Tibial nerve (tissue), 4 donors: ENCODE measurements at places on chromosomes 5 and 9. TPM values are rescaled to one million over a fixed set of nuclear protein-coding genes. Genes with fewer than 3 reads are reported as not detected.

- no peak overlapping the region for H3K4me3 ChIP-seq
- no peak for DNase-seq
- H3K27ac ChIP-seq = no peak overlapping the region
- H3K36me3 ChIP-seq = no peaks in the 10 kb centered on the region
- no peaks in the 10 kb centered on the region for H3K4me1 ChIP-seq
Measured at GRCh38 chr9:81320909-81321482, 368.4 kb downstream of the TLE1 start.

Gene MEF2C
- 25.5 TPM for total RNA-seq

- H3K27me3 ChIP-seq = no peaks in the 10 kb centered on the region
- H3K36me3 ChIP-seq = no peaks in the 10 kb centered on the region
- no peak overlapping the region for H3K4me3 ChIP-seq
- H3K4me1 ChIP-seq = peaks cover 58% of the 10 kb centered on the region
Measured at GRCh38 chr9:129934041-129934591, 98.9 kb downstream of the USP20 start.

Gene KCNV2
- not detected for total RNA-seq

- no peaks in the 10 kb centered on the region for H3K27me3 ChIP-seq
- DNase-seq = no peak
- H3K4me3 ChIP-seq = no peak overlapping the region
- no peak overlapping the region for H3K27ac ChIP-seq
Measured at GRCh38 chr5:79423296-79423695, 90.6 kb downstream of the HOMER1 start.

DNA sequence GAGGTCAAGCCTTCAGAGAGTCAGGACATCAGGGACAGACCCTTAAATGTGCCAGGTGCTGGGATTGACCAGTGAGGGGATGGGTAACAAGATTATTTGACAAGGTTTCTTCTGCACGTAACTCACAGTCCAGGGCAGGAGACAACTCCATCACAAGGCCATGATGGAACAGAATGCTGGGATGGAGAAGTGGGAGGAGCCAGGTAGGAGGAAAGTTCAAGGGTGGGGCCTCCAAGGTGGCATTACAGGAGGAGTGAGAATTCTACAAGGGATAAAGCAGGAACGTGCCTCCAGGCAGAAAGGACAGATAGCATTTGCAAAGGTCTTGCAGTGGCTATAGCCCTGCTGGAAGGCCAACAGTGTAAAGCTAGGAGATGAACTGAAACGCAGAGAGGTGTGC, 102.2 kb downstream of the FGF18 start:
- H3K27ac ChIP-seq = peak overlapping the region; percentile 32
- no peaks in the 10 kb centered on the region for H3K27me3 ChIP-seq
- H3K4me3 ChIP-seq = no peak overlapping the region
- DNase-seq = no peak
- no peaks in the 10 kb centered on the region for H3K36me3 ChIP-seq

DNA sequence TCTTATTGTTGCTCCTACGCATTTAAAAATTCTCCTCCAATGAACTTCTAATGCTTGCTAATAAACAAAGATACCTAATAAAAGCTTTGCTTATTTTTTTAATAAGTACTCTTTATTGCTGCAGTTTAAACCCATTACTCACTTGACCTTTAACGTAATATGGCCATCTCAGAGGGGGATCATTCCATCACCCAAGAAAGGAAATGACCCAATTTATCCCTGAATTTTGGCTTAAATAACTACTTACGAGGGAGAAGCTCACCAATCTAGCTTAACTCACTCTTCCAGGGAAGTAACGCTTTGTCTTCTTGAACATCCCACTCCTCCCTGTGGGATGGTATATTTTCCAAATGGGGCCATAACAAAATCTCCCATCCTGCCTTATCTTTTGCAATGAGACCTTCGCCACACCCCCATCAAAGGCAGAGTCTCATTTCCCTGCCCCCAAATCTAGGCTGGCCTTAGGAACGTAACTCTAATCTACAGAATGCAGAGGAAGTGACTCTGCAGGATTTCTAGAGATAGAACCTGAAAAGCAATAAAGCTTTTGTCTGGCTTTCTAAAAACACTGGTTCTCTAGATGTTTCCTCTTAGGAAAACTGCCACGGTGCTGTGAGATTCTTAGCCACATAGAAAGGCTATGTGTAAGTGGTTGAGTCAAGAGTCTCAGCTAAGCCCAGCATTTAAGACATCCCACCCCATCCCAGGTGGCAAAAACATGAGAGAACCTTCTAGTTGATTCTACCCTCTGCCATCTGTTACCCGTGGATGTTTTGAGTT, 310.0 kb downstream of the ASTN2 start:
- H3K36me3 ChIP-seq = no peaks in the 10 kb centered on the region
- H3K27ac ChIP-seq = no peak overlapping the region
- DNase-seq = no peak
- H3K4me1 ChIP-seq = no peaks in the 10 kb centered on the region

Gene MARCHF11
- total RNA-seq = not detected

DNA sequence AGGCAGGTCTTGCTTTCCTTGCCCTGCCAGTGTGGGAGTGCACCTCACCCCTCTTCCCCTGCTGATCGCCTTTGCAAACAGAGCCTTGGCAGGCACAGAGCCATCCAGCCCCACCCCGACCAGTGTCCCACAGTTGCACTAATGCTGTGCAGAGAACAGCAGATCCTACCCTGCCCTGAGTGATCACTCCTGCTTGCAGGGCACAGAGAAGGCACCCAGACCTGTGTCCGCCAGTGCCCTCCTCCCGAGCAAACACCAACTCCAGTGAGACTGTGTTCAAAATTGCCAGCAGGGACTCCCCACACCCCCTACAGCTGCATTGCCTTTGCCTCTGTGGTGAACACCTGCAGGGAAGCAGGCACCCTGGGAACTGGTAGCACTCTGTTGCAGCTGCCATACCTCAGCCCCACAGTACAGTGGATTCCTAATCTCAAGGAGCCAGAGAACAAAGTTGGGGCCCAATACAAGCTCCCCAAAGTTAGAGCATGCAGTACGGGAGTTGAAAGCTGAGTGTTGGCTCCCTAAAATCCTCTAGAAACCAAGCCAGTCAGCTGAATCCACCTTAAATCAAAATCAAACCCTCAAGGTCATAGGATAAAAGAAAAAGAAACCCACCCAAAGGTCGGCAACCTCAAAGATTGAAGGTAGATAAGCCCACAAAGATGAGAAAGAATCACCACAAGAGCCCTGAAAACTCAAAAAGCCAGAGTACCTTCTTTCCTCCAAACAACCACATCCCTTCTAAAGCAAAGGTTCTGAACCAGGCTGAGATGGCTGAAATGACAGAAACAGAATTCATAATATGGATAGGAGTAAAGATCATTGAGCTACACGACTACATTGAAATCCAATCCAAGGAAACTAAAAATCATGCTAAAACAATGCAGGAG, 92.9 kb upstream of the PIK3R1 start:
- H3K27ac ChIP-seq = no peak overlapping the region
- no peaks in the 10 kb centered on the region for H3K36me3 ChIP-seq
- no peak for DNase-seq
- no peaks in the 10 kb centered on the region for H3K4me1 ChIP-seq
- H3K27me3 ChIP-seq = no peaks in the 10 kb centered on the region
- H3K4me3 ChIP-seq = no peak overlapping the region

DNA sequence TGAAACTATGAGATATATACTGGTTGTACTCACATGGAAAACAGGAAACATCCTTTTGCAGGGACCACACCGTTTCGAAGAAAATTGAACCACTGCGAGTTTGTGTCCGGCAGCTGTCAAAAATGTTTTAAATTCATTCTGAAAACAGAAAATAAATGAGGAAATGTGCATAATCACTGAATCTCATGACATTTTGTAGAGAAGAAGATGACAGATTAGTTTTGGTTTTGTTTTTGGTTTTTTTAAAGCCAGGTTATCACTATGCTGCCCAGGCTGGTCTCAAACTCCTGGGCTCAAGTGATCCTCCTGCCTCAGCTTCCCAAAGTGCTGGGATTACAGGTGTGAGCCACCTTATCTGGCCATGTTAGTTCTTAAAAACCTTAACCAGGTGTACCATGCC, 3.5 kb downstream of the TXNDC8 start:
- H3K4me3 ChIP-seq = no peak overlapping the region
- DNase-seq = no peak
- H3K36me3 ChIP-seq = no peaks in the 10 kb centered on the region
- peaks cover 14% of the 10 kb centered on the region for H3K4me1 ChIP-seq

Gene FOXD4L6
- total RNA-seq = not detected

Gene ADGRV1
- 1.1 TPM for total RNA-seq

Gene ISCA1
- total RNA-seq = 40.2 TPM

Gene NUTM2F
- not detected for total RNA-seq

GRCh38 chr9:131329241-131329641, 39.7 kb downstream of the PLPP7 start:
- H3K27ac ChIP-seq = no peak overlapping the region
- H3K4me1 ChIP-seq = no peaks in the 10 kb centered on the region
- no peaks in the 10 kb centered on the region for H3K36me3 ChIP-seq
- H3K4me3 ChIP-seq = no peak overlapping the region
- H3K27me3 ChIP-seq = no peaks in the 10 kb centered on the region

Gene CCL21
- total RNA-seq = 7.5 TPM

Gene PCDHGA12
- 11.3 TPM for total RNA-seq

DNA sequence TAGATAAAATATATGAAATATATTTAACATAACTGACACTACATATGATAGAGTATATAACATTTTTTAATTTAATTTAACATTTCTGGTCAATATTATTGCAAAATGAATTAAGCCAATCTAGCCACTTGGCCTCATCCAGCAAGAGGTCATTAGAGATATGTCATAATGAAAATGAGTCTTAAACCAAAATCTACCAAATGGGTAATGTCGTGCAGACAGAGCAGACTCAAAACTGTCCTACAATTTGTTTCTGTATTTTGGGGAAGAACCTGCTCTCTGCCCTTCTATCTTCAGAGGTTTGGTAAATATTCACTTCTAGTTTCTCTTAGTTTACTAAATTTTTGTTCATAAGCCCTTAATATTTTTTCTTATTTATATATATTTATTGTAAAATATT, 61.4 kb downstream of the ARHGEF28 start:
- H3K27ac ChIP-seq = no peak overlapping the region
- H3K27me3 ChIP-seq = no peaks in the 10 kb centered on the region
- DNase-seq = no peak
- no peaks in the 10 kb centered on the region for H3K36me3 ChIP-seq

GRCh38 chr5:92513067-92513466, 1068.0 kb downstream of the NR2F1-AS1 start:
- no peaks in the 10 kb centered on the region for H3K4me1 ChIP-seq
- DNase-seq = no peak
- no peaks in the 10 kb centered on the region for H3K36me3 ChIP-seq
- no peaks in the 10 kb centered on the region for H3K27me3 ChIP-seq
- no peak overlapping the region for H3K27ac ChIP-seq

DNA sequence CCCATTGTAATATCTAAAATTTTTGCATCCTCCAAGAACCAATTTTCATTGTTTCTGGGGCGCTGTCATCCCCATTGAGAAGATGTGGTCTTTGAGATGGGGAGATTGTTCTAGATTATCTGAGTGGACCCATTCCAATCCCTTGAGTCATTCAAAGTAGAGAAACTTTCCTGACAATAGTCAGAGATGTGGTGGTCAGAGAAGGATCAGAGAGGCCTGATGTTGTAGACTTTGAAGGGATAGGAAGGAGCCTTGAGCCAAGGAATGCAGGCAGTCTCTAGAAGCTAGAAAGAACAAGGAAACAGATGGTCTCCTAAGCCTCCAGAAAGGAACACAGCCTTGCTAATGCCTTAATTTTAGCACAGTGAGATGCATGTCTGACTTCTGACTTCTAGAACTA, 80.4 kb downstream of the TEK start:
- H3K4me1 ChIP-seq = no peaks in the 10 kb centered on the region
- no peak overlapping the region for H3K4me3 ChIP-seq
- no peaks in the 10 kb centered on the region for H3K27me3 ChIP-seq
- no peak for DNase-seq
- H3K27ac ChIP-seq = no peak overlapping the region

GRCh38 chr9:29685531-29685930, 2112.2 kb upstream of the C9orf72 start:
- H3K27ac ChIP-seq = no peak overlapping the region
- no peaks in the 10 kb centered on the region for H3K36me3 ChIP-seq
- H3K4me1 ChIP-seq = no peaks in the 10 kb centered on the region
- H3K27me3 ChIP-seq = no peaks in the 10 kb centered on the region

Gene SUSD1
- 19.8 TPM for total RNA-seq

GRCh38 chr5:35900972-35901695, 37.3 kb downstream of the CAPSL start:
- no peak for DNase-seq
- no peak overlapping the region for H3K4me3 ChIP-seq
- no peaks in the 10 kb centered on the region for H3K36me3 ChIP-seq

DNA sequence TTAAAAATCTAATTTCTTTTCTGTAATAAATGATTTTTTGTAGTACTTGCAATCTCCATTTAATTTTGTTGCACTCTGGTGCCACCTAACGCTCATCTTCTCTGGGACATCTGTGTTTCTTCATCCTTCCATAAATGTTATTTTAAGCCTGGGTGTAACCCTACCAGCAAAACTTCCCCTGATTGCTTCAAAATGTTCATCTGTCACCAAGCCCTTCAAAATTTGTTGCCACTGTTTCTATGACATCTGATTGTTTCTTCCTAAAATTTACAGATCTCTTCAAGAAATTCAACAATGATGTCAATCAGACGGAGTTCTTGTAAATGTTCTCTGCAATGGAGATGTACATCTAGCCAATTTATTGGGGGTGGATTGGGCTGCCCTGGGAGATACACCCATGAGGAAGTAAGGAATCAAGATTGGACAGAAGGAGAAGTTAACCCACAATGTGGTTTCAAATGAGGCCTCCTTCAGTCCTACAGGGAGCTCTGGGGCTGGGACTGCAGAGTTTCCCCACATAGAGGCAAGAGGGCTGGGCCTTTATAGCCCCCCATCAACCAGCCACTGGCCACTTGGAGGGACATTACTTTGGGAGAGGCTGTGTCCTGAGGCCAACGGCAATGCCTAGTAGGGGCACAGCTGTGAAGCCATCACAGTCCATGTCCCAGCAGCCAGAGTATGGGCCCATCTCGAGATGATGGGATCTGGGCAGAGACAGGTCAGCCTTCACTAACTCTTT, 23.3 kb downstream of the MCTP1 start:
- no peak overlapping the region for H3K4me3 ChIP-seq
- no peaks in the 10 kb centered on the region for H3K4me1 ChIP-seq
- no peak for DNase-seq
- no peak overlapping the region for H3K27ac ChIP-seq

GRCh38 chr9:35818341-35818740, 3.5 kb upstream of the HINT2 start:
- no peak for DNase-seq
- H3K4me1 ChIP-seq = peaks cover 6% of the 10 kb centered on the region
- no peak overlapping the region for H3K27ac ChIP-seq
- H3K4me3 ChIP-seq = no peak overlapping the region

Gene SPATA6L
- 3.1 TPM for total RNA-seq

Gene HMHB1
- total RNA-seq = not detected

Gene CEL
- total RNA-seq = 2.8 TPM

- no peaks in the 10 kb centered on the region for H3K27me3 ChIP-seq
- no peaks in the 10 kb centered on the region for H3K4me1 ChIP-seq
- H3K4me3 ChIP-seq = no peak overlapping the region
- no peak for DNase-seq
- H3K27ac ChIP-seq = no peak overlapping the region
- no peaks in the 10 kb centered on the region for H3K36me3 ChIP-seq
Measured at GRCh38 chr5:113000466-113000865, 23.9 kb downstream of the DCP2 start.

Gene TMEM232
- total RNA-seq = 5.9 TPM

Gene PCDHA4
- 5.7 TPM for total RNA-seq
